ENCODE measurements at places on chromosomes 2 and 18. TPM values are rescaled to one million over a fixed set of nuclear protein-coding genes. Genes with fewer than 3 reads are reported as not detected.

DNA sequence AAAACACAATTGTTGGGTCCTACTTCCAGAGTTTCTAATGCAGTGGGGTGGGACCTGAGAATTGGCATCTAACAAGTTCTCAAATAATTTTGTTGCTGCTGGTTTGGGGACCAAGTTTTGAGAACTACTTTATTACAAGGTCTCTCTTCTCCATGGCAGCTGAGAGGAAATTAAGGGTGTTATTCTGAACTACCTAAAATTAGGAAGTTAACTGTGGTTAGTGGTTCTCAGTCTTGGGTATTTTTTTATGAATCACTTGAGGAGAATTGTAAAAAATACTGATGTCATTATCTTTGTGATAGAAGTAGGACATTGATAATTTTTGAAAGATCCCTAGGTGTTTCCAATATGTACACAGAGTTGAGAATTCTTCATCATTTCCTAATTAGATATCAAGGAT lies 210.2 kb downstream of the MC4R start:
- no peak for DNase-seq

- no peak for DNase-seq
Observed at GRCh38 chr18:8357320-8357719, 251.9 kb upstream of the RAB12 start.

GRCh38 chr2:202754936-202755335 lies 116.6 kb downstream of the ICA1L start:
- no peak for DNase-seq

- DNase-seq: no peak
Observed at GRCh38 chr2:150357770-150358467, 129.5 kb downstream of the RND3 start.

DNA sequence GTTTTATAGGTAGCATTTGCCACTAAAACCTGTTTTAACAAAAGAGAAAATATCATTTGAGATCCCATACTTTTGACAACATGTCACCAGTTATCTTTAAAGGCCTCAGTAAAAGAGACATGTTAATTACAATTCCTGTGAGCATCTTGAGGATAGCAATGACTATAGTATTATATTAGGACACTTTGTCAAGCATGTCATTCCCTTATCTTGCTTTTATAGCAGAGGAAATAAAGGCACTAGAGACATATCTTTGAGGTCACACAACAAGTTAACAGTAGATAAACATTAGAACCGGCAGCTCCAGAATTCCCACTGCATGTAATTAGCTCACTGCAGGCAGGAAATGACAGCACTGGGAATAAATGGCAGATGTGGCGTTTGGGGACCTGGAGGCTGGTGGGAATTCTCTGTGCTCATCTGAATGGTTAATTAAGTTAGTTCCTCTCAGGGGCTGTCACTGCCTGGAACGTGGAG lies 25.9 kb downstream of the LYPD6B start:
- peak; percentile 82 for DNase-seq

- no peak for DNase-seq
Observed at GRCh38 chr2:105183555-105184323, 57.8 kb upstream of the GPR45 start.

GRCh38 chr2:200147371-200147770 lies 159.1 kb upstream of the SPATS2L start:
- DNase-seq: no peak

Gene PSME4
- 41.1 TPM for total RNA-seq

Gene IL18RAP
- not detected for total RNA-seq
